ENCODE measurements at places on chromosomes 16 and 17.

DNA sequence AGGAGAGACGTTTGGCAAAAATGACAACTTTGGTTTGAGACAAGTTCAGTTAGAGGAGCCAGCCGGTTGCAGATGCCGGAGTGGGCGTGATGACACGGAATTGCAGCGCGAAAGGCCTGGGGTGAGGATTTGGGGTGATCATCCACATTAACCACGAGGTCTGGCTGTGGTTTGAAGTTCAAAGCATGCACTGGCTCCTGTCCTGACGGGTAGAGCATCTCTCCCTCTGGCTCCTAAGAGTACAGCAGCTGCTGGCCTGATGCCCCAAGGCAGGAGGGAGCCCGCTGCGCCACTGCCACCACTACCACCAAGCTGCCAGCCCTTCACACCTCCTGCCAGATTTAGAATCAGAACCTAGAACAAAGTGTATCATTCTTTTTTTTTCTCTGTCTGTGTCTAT lies 3.7 kb downstream of the RHBDL3 start:
- H3K27ac ChIP-seq: no peak overlapping the region
- H3K4me1 ChIP-seq: peaks cover 11% of the 10 kb centered on the region
- no peaks in the 10 kb centered on the region for H3K36me3 ChIP-seq
- H3K4me3 ChIP-seq: no peak overlapping the region

DNA sequence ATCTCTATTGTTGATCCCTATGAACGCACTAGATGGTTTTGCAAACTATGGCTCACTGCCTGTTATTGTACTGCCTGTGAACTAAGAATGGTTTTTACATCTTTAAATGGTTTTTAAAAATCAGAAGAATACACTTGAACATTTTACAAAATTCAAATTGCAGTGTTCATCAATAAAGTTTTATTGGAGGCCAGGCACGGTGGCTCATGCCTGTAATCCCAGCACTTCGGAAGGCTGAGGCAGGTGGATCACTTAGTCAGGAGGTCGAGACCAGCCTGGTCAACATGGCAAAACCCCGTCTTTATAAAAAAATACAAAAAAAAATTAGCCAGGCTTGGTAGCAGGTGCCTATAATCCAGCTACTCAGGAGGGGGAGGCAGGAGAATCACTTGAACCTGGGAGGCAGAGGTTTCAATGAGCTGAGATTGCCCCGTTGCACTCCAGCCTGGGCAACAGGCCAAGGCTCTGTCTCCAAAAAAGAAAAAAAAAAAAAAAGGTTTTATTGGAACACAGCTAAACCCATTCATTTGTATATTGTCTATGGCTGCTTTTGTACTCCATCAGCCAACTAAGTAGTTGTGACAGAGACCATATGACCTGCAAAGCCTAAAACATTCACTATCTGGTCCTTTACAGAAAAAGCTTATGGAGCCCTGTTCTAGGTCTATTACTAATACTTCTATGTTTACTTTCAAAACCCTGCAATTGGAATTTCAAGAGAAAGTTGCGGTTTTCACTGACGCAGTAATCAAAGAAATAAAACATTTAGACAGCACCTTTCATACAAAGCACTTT lies 18.9 kb downstream of the IKZF3 start:
- H3K4me3 ChIP-seq: no peak overlapping the region
- H3K27ac ChIP-seq: no peak overlapping the region
- H3K4me1 ChIP-seq: peaks cover 7% of the 10 kb centered on the region
- H3K36me3 ChIP-seq: no peaks in the 10 kb centered on the region
- peak; percentile 51 for DNase-seq

- H3K27ac ChIP-seq: no peak overlapping the region
- H3K27me3 ChIP-seq: no peaks in the 10 kb centered on the region
- DNase-seq: no peak
- H3K36me3 ChIP-seq: peaks cover 6% of the 10 kb centered on the region
- peaks cover 12% of the 10 kb centered on the region for H3K4me1 ChIP-seq
- no peak overlapping the region for H3K4me3 ChIP-seq
Measured at GRCh38 chr16:87955302-87956097, 4.3 kb downstream of the BANP start.

GRCh38 chr17:8846768-8847211 lies 20.7 kb downstream of the PIK3R6 start:
- H3K27ac ChIP-seq: no peak overlapping the region
- H3K4me1 ChIP-seq: peaks cover 5% of the 10 kb centered on the region
- H3K36me3 ChIP-seq: no peaks in the 10 kb centered on the region
- DNase-seq: no peak
- H3K4me3 ChIP-seq: no peak overlapping the region

DNA sequence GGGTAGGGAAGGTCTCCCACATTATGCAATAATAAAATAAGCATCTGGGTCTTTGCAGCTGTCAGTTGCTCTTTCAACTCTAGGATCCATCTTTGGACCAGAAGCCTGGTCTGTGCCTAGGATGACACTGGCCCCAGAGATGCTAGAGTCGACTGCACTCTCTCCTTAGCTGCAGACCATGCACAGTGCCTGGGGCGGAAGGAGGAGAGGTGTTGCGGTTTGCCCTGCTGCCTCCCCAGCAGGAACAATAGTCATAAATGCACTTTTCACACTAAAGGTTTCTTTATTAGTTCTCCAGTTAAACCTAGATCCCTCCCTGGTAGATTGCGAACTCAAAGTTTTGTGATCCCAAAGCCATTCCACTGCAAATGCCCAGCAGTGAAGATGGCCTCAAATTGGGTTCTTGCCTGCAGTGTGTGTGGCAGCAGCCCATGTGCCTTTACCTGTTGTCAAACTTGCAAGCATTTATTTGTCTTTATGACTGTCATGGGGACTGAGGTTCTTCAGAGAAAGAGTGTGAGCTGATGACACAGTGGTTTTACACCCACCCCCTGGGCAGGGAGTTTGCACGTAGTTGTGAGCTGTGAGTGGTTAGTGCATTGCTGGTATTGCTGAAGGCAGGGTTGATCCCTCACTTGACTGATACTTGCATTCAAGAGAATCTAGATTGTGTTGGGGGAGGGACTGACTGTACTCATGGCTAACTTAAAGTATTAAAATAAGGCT lies 10.3 kb downstream of the ATXN1L start:
- H3K27me3 ChIP-seq: no peaks in the 10 kb centered on the region
- no peaks in the 10 kb centered on the region for H3K4me1 ChIP-seq

DNA sequence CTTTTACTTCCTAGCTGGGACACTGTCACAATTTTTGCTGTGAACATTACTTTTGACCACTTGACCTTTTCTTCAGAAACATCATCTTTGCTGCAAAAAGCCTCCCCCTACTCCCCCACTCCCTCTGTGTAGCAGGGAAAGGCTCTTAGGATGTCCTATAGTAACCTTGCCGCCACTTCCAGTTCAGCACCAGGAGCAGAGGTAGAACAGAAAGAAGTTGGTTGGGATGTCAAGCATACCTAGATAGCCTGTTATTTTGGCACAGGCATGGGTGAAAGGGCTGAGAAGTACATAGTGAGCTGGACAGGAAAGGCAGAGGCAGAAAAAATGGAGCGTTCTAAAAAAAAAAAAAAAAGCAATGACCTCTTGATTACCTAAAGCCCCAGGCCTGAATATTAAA lies 31.3 kb downstream of the SMIM36 start:
- H3K36me3 ChIP-seq: no peaks in the 10 kb centered on the region
- peak overlapping the region; percentile 66 for H3K27ac ChIP-seq
- no peak overlapping the region for H3K4me3 ChIP-seq
- peak; percentile 74 for DNase-seq
- H3K4me1 ChIP-seq: peaks cover 22% of the 10 kb centered on the region

GRCh38 chr16:56932721-56933619 lies 1.0 kb downstream of the HERPUD1 start:
- peaks cover 25% of the 10 kb centered on the region for H3K4me1 ChIP-seq
- H3K36me3 ChIP-seq: peaks cover 30% of the 10 kb centered on the region
- peak overlapping the region; percentile 80 for H3K4me3 ChIP-seq

- H3K36me3 ChIP-seq: no peaks in the 10 kb centered on the region
- no peak overlapping the region for H3K4me3 ChIP-seq
- no peaks in the 10 kb centered on the region for H3K27me3 ChIP-seq
- no peaks in the 10 kb centered on the region for H3K4me1 ChIP-seq
Measured at GRCh38 chr16:73553941-73554660, 506.2 kb upstream of the ZFHX3 start.

- H3K27me3 ChIP-seq: no peaks in the 10 kb centered on the region
- H3K4me1 ChIP-seq: no peaks in the 10 kb centered on the region
- no peaks in the 10 kb centered on the region for H3K36me3 ChIP-seq
Measured at GRCh38 chr16:57863434-57864160, 61.3 kb upstream of the KIFC3 start.

DNA sequence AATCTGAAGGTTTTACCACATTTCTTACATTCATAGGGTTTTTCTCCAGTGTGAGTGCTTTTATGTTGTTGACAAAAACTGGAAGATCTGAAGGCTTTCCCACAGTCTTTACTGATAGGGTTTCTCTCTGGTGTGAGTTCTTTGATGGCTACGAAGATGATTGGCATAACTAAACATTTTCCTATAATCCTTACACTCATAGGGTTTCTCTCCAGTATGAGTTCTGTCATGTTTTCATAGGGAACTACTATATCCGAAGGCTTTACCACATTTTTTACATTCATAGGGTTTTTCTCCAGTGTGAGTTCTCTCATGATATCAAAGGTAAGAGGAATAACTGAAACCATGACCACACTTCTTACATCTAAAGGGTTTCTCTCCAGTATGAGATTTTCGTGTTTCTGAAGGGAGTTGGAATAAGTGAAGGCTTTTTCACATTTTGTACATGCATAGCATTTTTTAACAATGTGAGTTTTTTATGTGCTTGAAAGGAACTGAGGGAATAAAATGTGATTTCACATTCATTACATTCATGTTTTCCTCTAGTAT lies 1987.7 kb downstream of the TP53TG3F start:
- no peaks in the 10 kb centered on the region for H3K36me3 ChIP-seq
- H3K27me3 ChIP-seq: no peaks in the 10 kb centered on the region
- no peak overlapping the region for H3K27ac ChIP-seq
- no peak for DNase-seq
- H3K4me3 ChIP-seq: no peak overlapping the region

DNA sequence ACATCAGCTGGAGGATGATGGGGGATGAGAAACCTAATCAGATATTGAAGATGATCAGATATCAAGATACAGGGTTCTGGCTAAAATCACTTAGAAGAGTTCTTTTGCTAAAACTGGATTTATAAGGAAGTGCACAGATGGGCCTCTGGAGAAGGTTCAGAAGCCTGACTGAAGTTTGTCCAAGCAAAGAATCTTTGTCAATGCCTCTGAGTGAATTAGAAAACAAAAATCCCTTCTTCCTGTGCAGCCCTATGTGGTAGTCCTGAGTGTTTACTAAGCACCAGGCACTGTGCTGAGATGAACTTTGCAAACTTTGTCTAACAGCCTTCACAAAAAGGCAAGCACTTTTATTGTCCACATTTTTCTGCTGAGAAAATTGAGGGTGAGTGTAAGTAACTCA lies 11.4 kb upstream of the CENPV start:
- no peak overlapping the region for H3K27ac ChIP-seq
- H3K36me3 ChIP-seq: no peaks in the 10 kb centered on the region
- H3K4me3 ChIP-seq: no peak overlapping the region
- H3K4me1 ChIP-seq: peaks cover 9% of the 10 kb centered on the region
- DNase-seq: no peak

GRCh38 chr16:70779361-70779760 lies 21.6 kb downstream of the VAC14 start:
- H3K36me3 ChIP-seq: peaks cover 64% of the 10 kb centered on the region
- no peaks in the 10 kb centered on the region for H3K4me1 ChIP-seq
- H3K27ac ChIP-seq: no peak overlapping the region
- H3K4me3 ChIP-seq: no peak overlapping the region
- DNase-seq: no peak

DNA sequence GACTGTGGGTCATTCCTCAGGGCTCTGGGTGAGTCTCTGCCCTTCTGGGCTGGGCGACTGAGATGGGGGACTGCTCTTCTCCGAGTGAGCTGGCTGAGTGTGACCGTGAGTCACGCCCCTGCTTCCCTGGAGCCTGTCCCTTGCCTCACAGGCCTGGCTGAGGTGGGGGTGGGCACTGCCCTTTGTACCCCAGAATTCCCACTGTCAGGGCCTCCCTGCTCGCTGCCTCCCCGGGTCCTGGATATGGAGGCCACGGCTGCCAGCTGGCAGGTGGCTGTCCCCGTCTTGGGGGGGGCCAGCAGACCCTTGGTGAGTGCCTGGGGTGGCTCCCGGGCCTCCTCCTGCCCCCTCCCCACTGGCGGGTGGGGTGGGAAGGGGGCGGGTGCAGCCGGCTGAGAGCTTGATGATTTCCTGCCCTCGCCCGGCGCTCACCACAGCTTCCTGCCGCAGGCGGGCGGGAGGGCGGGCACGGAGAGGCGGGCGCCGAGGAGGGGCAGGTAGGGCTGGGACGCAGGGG lies at the start of gene LAT:
TSS of gene LAT (plus strand) at position 434 of the 517 bp plus-strand sequence. CDS start 366 bp downstream, outside the sequence.
- no peak within 1 kb of the TSS for H3K27ac ChIP-seq
- no peak within 1 kb of the TSS for H3K4me3 ChIP-seq
- peak; percentile 12 for DNase-seq
- no peaks in the 10 kb centered on the region for H3K27me3 ChIP-seq
- H3K4me1 ChIP-seq: no peaks in the 10 kb centered on the region

GRCh38 chr17:67606471-67606870 lies 111.3 kb upstream of the NOL11 start:
- H3K27me3 ChIP-seq: no peaks in the 10 kb centered on the region
- peak overlapping the region; percentile 49 for H3K27ac ChIP-seq
- H3K36me3 ChIP-seq: no peaks in the 10 kb centered on the region
- peak; percentile 65 for DNase-seq
- H3K4me1 ChIP-seq: peaks cover 23% of the 10 kb centered on the region

GRCh38 chr17:60971515-60972369 lies 294.1 kb downstream of the BCAS3 start:
- DNase-seq: peak; percentile 30
- H3K4me1 ChIP-seq: no peaks in the 10 kb centered on the region
- no peak overlapping the region for H3K4me3 ChIP-seq

DNA sequence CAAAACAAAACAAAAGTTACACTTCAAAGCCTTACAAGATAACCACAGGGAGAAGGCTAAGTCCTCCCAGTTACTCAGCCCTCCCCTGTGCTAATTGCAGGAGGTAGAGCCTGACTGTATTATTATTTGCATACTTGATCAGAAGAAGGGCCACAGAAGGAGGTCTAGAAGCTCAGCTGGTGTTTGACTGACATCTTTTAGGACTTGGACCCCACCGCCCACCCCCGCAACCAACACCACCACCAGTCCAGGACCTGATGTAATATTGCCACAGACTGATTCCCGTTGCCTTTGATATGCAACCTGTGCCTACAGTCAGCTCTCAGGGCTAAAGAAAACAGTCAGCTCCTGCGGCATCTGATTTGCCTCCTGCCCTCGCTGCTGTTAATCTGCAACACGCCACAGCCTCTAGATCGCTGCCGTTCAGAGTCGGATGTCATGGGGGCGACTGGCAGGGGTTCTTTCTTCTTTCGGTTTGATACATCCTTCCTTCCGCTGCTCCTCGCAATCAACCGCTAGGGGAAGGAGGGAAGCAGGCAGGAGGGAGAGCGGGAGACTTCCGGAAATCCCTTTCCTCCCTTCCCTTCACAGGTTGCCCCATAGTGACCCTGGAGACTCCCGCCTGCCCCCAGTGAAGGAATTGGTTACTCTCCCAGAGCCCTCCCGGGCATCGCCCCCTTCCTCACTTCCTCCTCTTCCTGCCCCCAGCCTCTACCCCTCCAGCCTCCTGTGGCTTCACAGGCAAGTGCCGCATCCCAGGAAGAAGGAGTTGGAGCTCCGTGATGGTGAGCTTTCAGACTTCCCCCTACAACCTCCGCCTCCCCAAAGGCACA lies 90.5 kb upstream of the SOX9 start:
- H3K4me1 ChIP-seq: peaks cover 5% of the 10 kb centered on the region
- DNase-seq: peak; percentile 57
- H3K36me3 ChIP-seq: no peaks in the 10 kb centered on the region

All from thyroid gland (tissue), 4 donors.